ENCODE measurements at places on chromosomes 5 and 9.

GRCh38 chr5:82497242-82497641, 219.1 kb upstream of the RPS23 start:
- DNase-seq = no peak

DNA sequence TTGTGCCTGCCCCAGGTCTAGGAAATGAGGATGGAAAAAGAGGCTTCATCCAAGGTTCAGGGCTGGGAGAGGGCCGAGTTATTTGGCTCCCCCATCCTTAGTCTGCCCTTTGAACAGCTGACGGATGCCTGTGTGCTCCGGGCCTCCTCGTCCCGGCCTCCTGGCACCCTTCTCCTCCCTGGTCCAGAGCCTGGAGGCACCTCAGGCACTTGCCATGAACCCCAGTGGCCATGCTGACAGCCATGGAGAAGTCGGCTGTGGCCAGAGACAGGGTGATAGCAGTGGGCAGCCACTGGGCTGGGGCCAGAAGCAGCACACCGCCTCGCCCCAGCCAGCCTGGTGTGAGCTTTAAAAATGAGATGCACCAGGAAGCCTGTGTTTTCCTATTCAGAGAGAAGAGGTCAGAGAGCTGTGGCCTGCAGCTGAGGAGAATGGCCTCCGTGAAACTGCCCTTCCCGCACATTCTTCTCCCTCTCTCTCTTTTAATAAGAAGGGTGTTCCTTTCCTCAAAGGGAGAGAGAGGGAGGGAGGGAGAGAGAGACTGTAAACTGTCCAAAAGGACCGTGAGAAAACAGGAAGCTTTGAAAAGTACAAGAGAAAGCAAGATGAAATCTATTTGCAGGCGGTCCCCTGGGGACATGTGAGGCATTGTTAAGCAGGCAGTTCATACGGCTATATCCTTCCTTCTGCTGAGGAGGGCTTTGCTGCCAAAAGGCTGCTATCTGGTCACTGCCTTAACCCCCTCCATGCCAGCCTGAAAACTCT, 55.3 kb downstream of the ZNF366 start:
- DNase-seq = no peak

GRCh38 chr9:137086531-137087408, at the start of gene MAN1B1:
Gene MAN1B1, plus strand, starts transcription at chr9:137086985. Its CDS starts 15 bp downstream, at chr9:137087000.
- DNase-seq = peak; percentile 93

DNA sequence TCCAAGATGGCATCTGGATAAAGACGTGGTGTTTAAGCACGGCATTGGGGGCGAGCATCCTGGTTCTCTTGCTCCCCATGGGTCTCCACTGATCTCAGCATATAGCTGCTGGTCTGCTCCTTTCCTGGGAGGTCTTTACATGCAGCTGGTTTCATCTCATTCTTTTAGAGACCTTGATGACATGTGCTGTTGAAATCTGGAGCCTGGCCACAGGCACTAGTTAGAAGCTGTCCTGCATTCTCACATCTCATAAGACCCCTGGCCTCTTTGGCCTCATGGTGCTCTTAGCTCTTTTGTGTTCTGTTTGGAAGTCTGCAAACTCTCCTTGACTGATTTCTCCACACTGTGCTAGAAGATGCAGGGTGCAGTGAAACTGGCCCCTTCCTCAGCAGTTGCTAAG, 113.0 kb downstream of the SMARCA2 start:
- DNase-seq = no peak

DNA sequence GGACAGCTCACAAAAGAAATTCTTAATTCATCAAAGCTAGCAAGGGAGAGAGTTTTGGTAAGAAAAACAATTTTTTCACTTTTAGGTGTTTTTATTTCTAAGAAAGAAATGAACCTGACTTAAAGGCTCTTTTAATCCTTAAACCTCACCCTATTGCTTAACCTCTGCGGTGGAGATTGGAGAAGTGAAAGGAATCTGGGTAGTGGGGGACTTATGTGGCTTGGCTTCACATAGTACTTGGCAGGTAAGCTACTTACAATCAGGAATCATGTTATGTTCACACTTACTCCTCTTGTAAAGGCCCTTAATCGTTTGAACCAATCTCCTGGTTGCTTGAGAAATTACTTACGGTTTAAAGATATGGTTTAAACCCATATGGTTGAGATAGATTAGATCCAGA, 104.8 kb downstream of the ISOC1 start:
- DNase-seq = no peak

DNA sequence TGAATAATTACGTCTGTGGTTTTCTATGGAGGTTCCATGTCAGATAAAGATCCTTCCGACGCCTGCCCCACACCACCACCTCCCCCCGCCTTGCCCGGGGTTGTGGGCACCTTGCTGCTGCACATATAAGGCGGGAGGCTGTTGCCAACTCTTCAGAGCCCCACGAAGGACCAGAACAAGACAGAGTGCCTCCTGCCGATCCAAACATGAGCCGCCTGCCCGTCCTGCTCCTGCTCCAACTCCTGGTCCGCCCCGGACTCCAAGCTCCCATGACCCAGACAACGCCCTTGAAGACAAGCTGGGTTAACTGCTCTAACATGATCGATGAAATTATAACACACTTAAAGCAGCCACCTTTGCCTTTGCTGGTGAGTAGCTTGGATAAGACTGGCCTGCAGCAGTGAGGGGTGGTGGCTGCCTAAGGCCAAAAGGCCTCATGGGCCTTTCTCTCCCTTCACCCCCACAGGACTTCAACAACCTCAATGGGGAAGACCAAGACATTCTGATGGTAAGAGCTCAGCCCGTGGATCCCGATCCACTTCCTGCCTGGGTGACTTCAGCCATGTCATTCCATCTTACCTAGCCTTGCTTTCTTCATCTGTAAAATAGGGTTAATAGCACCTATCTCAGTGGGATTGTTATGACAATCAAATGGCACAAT, at the start of gene IL3:
Gene IL3 (plus strand): TSS at position 155 of the 661 bp plus-strand sequence. CDS start 52 bp downstream, at position 207.
- no peak for DNase-seq

- DNase-seq = no peak
Measured at GRCh38 chr9:104934691-104935500, 6.9 kb upstream of the ABCA1 start.

GRCh38 chr5:118818604-118819003, 169.7 kb downstream of the DTWD2 start:
- DNase-seq = no peak

Data from iPS DF 19.7 (cell line).